Stomach (tissue), 19 donors: ENCODE measurements at places on chromosomes 1 and 21. TPM values are rescaled to one million over a fixed set of nuclear protein-coding genes. Genes with fewer than 3 reads are reported as not detected.

- H3K27ac ChIP-seq, result no peak overlapping the region
- H3K4me1 ChIP-seq, result no peaks in the 10 kb centered on the region
- H3K36me3 ChIP-seq, result no peaks in the 10 kb centered on the region
- H3K4me3 ChIP-seq, result no peak overlapping the region
These were observed 48.0 kb downstream of the TEX35 start for GRCh38 chr1:178560871-178561376.

- no peak for DNase-seq
- no peaks in the 10 kb centered on the region for H3K4me1 ChIP-seq
- no peak overlapping the region for H3K27ac ChIP-seq
- H3K27me3 ChIP-seq, result no peaks in the 10 kb centered on the region
These were observed 122.3 kb downstream of the TGFB2 start for GRCh38 chr1:218467101-218468072.

The TSPEAR gene
- not detected for total RNA-seq

DNA sequence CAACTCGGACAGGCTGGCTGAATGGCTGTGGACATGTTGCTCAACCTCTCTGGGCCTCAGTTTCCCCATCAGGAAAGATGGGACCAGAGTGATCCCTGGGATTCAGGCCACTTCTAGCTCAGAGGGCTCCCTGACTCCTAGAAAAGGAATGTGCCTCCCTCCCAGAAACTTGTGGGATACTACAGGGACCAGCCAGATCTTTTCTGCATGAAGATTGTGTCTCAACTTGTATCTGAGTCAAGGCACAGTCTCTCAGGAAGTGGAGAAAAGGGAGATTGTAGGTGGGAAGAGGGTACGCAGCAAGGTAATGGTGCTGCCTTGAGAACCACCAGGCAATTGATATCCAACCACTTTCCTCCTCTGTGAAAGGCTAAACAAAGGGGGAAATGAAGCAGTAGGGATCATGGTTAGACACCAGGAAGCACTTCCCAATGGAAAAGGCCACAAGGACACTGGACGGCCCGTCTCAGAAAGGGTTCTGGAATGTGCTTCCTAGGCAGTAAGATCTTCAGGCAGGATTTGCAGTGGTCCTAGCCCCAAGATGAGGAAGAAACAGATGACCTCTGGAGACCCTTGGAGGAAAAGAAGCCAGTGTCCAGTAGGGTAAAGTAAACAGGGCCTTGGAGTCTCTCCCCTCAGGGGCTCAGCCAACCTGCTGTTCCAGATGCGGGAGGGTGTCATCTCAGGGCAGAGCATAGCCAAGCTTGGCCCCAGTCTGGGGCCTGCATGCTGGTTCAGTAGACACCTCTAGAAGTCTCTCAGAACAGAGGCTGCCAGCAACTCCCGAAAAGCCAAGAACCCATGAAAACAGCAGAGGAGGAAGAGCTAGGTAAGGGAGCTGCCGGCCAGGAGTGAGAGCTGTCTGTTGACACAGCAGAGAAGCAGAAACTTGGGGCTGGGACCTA is 16.8 kb downstream of the IFFO2 start:
- H3K27ac ChIP-seq, result no peak overlapping the region
- no peaks in the 10 kb centered on the region for H3K36me3 ChIP-seq
- no peak overlapping the region for H3K4me3 ChIP-seq
- no peaks in the 10 kb centered on the region for H3K27me3 ChIP-seq

The CA6 gene
- total RNA-seq, result not detected

The CSMD2 gene
- 0.37 TPM for total RNA-seq

DNA sequence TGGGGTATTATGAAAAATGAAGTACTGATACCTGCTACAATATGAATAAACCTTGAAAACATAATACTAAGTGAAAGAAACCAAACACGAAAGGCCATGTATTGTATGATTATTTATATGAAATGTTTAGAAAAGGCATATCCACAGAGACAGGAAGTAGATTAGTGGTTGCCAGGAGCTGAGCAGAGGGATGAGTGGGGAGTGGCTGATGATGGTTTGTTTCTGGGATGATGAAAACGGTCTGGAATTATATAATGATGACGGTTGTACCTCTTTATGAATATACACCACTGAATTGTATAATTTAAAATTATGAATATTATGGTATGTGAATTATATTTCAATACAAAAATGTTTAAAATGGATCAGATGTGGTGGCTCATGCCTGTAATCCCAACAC is 63.8 kb upstream of the MPC2 start:
- H3K4me3 ChIP-seq, result no peak overlapping the region
- no peaks in the 10 kb centered on the region for H3K27me3 ChIP-seq
- H3K27ac ChIP-seq, result no peak overlapping the region
- DNase-seq, result no peak
- no peaks in the 10 kb centered on the region for H3K4me1 ChIP-seq

The FCRL6 gene
- not detected for total RNA-seq

The SYTL1 gene
- 65.1 TPM for total RNA-seq

DNA sequence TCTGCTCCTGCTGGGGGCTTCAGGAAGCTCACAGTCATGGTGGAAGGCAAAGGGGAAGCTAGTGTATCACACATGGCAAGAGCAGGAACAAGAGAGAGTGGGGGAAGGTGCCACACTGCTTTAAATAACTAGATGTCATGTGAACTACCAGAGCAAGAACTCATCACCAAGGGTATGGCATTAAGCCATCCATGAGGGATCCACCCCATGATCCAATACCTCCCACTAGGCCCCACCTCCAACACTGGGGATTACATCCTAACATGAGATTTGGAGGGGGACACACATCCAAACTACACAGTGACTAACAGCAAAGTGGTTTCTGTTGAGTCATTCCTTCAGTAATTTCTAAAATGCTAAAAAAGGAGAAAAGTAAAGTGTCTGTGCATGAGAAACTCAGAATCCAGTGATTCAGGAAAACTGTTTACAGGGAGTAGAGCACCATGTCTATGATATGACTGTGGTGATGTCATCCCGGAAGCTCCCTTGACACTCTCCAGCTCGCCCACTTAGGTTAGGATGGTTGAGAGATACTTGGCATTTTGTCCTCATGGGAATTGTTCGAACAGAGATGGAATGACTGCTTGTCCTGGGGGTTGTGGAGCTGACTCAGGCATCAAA is 50.3 kb downstream of the CHD1L start:
- no peak overlapping the region for H3K4me3 ChIP-seq
- H3K27me3 ChIP-seq, result no peaks in the 10 kb centered on the region
- DNase-seq, result no peak
- H3K4me1 ChIP-seq, result no peaks in the 10 kb centered on the region
- H3K27ac ChIP-seq, result no peak overlapping the region
- H3K36me3 ChIP-seq, result peaks cover 100% of the 10 kb centered on the region

The LYPD8 gene
- total RNA-seq, result 48.4 TPM

DNA sequence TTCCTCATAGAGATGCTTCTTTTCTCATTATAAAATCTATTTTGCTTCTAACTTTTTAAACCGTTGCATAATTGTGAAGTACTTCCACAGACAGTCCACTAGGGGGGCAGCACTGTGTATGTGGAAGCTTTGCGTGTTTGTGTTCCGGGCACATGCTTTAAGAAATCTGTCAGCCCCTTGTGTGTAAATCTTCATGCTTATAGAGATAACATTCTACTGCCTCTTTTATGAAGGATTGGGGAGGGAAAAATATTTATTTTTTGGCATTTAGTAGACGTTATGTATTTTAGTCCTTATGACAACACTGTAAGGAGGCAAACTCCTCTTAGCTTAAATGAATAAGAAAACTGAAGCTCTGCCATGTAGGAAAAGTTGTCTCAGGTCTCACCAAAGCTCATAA is 157.3 kb upstream of the PTGFR start:
- H3K4me3 ChIP-seq, result no peak overlapping the region
- H3K4me1 ChIP-seq, result peaks cover 8% of the 10 kb centered on the region

GRCh38 chr1:235852887-235853286 is 13.8 kb downstream of the LYST start:
- peaks cover 10% of the 10 kb centered on the region for H3K4me1 ChIP-seq
- no peak overlapping the region for H3K4me3 ChIP-seq
- no peaks in the 10 kb centered on the region for H3K36me3 ChIP-seq
- H3K27me3 ChIP-seq, result no peaks in the 10 kb centered on the region
- no peak for DNase-seq

The WDR64 gene
- total RNA-seq, result not detected

- H3K4me3 ChIP-seq, result no peak overlapping the region
- H3K27ac ChIP-seq, result no peak overlapping the region
- H3K36me3 ChIP-seq, result no peaks in the 10 kb centered on the region
These were observed 121.9 kb downstream of the MAB21L3 start for GRCh38 chr1:116232989-116233514.

DNA sequence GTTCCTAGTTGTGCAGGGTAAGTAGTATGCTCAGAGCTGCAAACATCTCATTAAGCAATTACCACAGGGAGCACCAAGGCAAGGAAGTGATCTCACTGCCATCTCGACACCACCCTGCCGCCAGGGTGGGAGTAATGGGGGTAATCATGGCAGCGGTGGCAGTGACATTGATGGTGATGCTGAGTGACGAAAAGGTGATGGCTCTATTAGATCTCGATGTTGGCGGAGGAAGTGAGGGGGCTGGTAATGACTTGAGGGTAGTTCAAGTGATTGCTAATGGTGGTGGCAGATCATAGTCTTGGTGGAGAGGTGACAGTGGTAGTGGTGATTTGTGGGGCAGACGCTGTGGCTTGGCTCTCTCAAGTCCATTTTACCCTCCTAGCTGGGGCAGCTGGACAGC is 25.4 kb upstream of the TENT5B start:
- H3K4me3 ChIP-seq, result no peak overlapping the region
- no peak for DNase-seq
- no peak overlapping the region for H3K27ac ChIP-seq
- H3K27me3 ChIP-seq, result no peaks in the 10 kb centered on the region
- peaks cover 7% of the 10 kb centered on the region for H3K4me1 ChIP-seq
- H3K36me3 ChIP-seq, result no peaks in the 10 kb centered on the region

GRCh38 chr1:80218112-80218511 is 1211.6 kb upstream of the ADGRL4 start:
- no peak for DNase-seq
- no peak overlapping the region for H3K27ac ChIP-seq

DNA sequence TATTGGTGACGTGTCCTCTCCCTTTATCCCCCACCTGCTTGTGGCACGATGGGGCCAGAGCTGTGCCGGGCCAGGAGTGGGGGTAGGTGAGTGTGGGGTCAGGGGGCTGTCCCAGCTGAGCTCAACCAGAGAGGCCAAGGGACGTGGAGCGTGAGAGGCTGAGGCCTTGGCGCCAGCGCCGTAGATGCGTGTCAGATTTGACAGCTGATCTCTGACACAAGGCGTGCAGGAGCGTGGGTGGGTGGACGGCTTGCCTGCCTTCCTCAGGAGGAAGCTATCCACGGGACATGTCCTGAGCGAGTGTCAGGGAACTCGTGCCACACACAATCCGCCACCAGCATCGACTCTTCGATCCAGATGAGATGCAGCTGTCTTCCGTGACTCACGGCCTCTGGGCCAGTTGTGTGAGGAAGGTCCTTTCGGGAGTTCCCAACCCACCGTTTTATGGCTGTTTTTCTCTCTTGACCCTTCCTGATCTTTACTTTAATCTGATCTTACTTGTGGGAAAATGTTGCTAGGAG is 56.7 kb downstream of the SPSB1 start:
- H3K4me3 ChIP-seq, result no peak overlapping the region
- no peak for DNase-seq
- H3K27me3 ChIP-seq, result no peaks in the 10 kb centered on the region
- no peak overlapping the region for H3K27ac ChIP-seq
- peaks cover 17% of the 10 kb centered on the region for H3K4me1 ChIP-seq

DNA sequence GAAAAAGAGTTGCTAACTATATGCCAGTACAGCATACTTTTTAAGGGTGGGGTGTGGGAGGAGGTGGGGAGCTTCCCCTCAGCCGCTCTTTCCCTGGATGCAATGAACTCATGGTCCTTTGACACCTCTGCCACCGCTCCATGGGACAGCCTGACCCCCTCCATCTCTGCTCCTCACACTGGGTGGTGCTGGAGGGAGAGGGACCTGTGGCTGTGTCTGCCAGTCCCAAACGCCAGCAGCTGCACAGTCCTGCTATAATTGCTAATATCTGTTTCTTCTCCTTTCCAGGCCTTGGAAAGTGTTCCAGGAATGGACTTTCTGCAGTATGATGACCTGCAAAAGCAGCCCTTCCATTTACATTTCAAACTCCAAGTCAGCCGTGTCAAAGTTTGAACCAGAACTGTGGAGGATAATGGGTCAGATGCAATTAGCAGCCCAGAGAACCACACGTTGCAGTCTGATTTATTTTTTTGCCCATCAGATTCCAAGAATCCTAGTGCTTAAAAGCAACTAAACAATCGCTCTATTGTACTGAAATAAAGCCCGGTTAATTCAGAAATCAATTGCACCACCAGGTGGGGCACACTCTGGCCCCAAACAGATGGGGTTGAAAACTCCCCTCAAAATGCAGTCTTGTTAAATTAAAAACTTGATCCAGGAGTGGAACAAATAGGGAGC is 160.7 kb upstream of the LMO4 start:
- no peak for DNase-seq
- no peak overlapping the region for H3K27ac ChIP-seq
- H3K36me3 ChIP-seq, result no peaks in the 10 kb centered on the region
- no peaks in the 10 kb centered on the region for H3K27me3 ChIP-seq

GRCh38 chr1:7549277-7550161 is 221.6 kb upstream of the VAMP3 start:
- no peaks in the 10 kb centered on the region for H3K4me1 ChIP-seq
- H3K36me3 ChIP-seq, result no peaks in the 10 kb centered on the region
- no peak overlapping the region for H3K4me3 ChIP-seq
- no peak for DNase-seq
- H3K27me3 ChIP-seq, result peaks cover 28% of the 10 kb centered on the region

GRCh38 chr1:183090391-183091006 is 67.3 kb downstream of the LAMC1 start:
- no peak for DNase-seq
- H3K27ac ChIP-seq, result no peak overlapping the region
- no peak overlapping the region for H3K4me3 ChIP-seq
- H3K27me3 ChIP-seq, result no peaks in the 10 kb centered on the region
- H3K36me3 ChIP-seq, result no peaks in the 10 kb centered on the region
